ENCODE measurements at places on chromosomes 2 and 18.

DNA sequence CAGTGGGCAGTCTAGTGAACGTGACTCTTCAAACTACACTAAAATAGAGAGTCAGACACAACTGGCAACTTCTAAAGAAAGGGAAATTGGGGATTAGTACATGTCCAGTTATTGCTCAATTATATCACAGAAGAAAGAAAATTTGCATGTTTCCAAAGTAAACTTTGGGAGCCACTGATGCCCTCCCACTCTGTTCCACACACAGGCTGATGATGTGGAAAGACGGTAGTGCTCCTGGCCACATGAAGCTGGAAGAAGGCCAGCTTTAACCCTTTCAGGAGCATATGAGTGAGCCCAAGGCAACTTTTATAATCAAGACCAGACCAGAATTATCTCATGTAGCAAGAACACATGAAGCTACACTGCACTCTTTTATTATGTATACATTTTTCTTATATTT, 141.0 kb downstream of the NR4A2 start:
- DNase-seq, result no peak

DNA sequence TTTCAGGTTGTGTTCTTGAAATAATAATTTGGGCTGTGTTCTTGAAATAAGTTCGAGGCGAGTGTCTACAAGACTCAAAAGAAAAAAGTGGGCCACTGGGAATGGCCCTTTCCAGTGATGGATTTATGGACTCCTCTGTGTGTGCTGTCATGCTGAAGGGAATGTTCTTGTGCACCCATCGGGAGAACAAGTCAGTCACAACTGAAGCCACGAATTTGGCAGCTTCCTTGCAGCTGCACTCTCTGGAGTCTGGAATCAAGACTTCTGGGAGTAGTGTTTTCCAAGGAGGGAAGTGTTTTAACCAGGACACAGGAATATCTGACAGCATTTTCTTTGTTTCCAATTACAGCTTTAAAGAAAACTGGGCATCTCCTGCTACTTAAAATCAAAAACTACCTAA, 620 bp downstream of the SLC14A1 start:
- no peak for DNase-seq

DNA sequence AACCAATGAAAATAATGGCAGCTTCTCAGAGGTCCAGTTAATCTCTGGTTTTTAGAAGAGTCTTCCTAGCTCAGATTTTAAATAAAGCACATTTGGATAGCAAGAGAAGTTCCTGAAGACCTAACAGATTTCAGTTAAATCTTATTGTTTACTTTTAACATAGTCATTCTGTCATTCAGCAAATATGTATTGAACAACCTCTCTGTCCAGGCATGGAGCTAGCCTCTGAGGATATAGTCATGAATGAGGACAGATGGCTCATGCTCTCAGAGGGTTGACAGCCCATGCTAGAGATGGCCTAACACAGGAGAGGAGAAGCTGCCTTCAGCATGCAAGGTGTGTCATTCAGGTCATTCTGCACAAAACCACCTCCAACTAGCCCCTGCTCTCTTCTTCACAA, 6.2 kb downstream of the CCBE1 start:
- DNase-seq, result no peak

DNA sequence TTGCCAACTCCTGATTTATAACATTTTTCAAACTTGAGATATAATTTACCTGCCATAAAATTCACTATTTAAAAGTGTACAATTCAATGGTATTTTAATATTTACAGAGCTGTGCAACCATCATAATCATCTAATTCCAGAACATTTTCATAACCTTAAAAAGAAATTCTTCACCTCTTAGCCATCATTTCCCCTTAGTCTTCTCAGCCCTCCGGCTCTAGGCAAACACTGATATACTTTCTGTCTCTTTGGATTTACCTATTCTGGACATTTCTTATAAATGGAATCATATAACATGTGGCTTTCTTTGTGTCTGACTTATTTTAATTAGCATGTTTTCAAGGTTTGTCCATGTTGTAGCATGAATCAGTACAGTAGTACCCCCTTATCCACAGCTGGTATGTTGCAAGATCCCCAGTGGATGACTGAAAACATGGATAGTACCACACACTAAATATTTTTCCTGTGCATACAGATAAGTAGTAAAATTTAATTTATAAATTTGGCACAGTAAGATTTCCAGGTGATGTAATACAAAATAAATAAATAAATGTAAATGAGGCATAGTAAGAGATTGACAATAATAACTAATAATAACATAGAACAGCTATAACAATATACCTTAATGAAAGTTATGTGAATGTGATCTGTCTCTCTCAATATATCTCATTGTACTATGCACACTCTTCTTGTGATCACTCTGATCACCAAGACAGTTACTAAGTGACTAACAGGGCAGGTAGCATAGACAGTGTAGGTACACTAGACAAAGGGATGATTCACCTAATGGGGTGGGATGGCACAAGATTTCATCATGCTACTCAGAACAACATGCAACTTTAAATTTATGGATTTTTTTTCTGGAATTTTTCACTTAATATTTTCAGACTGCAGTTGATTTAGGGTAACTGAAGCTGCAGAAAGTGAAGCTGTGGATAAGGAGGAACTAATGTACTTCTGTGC, 73.1 kb downstream of the RAB3GAP1 start:
- DNase-seq, result no peak

DNA sequence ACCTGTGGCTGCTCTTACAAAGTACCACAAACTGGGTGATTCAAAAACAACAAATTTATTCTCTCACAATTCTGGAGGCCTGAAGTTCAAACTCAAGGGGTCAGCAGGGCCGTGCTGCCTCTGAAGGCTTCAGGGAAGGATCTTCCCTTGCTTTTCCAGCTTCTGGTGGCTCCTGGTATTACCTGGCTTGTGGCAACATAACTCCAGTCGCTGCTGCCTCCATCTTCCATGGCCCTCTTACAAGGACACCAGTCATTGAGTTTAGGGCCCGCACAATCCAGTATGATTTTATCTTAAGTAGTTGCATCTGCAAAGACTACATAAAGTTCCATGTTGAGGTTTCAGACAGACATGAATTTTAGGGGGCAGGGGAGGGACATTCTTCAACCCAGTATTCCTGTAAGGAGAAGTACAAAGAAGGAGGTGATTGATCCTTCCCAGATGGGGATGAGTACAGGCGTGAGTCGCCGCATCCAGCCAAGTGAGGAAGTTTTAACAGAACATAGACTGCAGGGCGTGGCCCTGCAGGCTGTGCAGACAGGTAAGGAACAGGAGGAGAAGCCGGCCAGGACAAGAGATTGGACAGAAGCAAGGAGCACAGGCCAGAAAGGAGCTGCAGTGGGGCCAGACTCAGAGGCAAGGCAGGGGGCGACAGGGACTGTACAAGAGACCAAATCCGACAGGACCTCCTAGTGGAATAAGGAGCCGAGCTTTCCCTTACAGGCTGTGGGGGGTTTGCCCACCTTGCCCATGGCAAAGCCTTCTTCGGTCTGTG, 44.4 kb upstream of the BZW1 start:
- DNase-seq, result no peak

DNA sequence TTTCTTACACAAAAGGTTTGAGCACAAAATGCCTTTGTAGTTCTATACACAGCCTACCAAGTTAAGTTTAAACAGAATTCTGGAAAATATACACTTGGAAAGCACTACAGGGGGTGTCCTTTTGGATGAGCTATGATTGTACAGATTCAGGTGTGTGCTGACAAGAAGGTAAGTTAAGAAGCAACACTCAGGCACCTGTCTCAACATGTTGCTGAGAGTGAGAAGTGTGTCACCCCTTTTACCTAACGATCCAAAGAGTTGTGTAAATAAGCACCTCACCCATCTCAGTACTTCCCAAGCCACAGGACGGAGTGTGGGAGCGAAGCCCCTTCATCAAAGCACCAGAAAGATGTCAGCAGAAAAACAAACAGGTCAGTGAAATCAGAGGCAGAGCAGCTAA, 109.5 kb upstream of the DAPL1 start:
- no peak for DNase-seq

GRCh38 chr18:60892855-60893254, 440.4 kb upstream of the CDH20 start:
- no peak for DNase-seq

DNA sequence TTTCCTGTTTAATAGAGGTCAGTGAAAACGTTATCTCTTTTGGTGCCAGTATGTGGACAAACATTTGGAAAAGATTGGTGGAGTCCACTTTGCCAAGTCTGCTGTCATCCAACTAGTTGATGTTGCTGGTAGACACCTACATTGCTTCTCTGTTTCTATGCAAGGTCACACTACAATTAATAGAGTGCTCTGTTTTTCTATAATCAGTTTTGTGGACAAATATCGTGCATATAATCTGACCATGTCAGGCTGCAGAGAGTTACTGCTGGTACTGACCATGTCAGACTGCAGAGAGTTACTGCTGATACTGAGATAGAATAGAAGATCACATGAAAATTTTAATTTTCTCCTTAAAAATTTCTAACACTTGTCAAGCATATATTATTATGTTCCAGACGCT, 603.3 kb downstream of the TSN start:
- DNase-seq, result no peak

DNA sequence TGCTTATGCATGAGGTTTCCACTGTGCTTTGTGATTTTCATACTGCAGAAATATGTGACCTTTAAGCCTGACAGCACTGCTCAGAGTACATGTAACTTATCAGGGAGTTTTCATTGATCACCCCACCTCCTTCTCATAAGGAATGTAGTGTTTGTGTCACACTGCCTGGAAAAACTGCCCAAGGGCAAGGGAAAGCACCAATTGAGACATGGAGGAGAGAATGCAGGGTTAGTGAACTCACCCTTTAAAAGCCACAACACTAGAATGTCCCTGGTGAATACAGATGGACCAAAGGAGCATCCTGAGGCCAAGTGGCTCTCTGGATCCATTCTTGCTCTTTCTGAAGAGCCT, 147.2 kb upstream of the SPATS2L start:
- no peak for DNase-seq

DNA sequence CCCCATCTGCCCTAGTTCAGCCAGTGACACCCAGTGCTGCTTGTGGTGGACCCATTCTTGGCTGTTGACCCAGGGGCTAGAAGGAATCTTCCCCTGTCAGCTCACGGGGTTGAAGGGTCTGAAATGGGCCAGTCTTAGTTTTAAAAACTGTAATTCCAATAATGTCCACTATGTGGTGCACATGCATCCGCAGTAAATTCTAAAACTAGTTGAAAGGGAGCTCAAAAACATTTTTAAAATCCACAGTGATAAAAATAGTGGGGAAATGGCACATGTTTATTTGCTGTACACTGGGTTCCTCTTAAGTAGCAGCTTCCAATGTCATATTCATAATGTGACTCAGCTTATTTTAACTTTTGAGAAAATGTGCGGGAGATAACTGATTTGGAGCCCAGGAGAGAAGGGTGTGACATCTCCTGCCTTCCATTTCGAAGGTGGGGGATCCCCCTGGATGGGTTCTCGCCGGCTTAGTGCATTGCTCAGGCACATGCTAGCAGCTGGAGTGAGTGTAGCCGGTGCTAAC, 32.8 kb downstream of the GRHL1 start:
- DNase-seq, result no peak

- no peak for DNase-seq
These were observed 122.6 kb downstream of the METTL4 start for GRCh38 chr18:2448565-2449151.

DNA sequence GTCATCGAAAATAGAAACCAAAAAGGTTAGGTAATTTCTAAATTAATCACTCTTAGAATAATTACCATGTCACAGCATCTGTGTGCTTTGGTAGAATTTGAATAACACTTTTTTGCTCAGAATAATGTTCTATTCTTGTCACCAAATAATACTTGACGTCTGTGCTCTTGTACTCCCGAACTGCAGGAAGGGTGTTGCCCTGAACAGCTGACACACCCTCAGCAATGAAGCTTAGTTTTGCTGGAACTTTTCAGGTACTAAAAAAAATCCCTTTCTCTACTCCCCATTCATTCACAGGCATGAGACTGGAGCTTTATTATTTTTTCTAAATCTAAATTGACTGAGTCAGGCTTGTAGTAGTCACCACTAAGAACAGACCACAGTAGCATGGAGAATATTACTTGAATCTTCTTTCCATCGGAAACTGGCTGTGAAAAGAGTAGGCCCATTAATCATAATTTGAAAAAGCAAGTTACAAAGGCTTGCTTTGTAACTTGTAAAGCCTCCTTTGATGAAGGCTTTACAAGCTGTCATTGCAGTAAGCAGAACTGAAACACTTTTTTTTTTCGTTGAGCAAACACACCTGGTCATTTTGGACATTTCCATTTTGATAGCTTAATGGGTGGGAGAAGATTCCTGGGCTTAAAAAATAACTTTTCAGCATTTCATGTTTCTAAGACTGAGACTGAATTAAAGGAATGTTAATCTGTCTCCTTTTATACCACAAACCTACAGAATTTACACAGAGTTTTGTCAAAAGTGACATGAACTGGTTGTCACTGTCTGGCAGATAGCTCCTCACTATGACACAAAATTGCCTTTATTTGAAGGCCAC, 70.3 kb upstream of the PELI1 start:
- DNase-seq, result no peak
